ENCODE measurements at places on chromosomes 5 and 9. TPM values are rescaled to one million over a fixed set of nuclear protein-coding genes. Genes with fewer than 3 reads are reported as not detected.

PCDHB4 gene
- total RNA-seq: 0.26 TPM

TAF11L4 gene
- total RNA-seq: not detected

PHF2 gene
- 16.6 TPM for total RNA-seq

HTR1A gene
- total RNA-seq: not detected

LAMC3 gene
- 16.4 TPM for total RNA-seq

BHMT2 gene
- not detected for total RNA-seq

AQP7 gene
- 0.26 TPM for total RNA-seq

SLC31A2 gene
- total RNA-seq: 5.3 TPM

IRGM gene
- 0.18 TPM for total RNA-seq

PCDHGA3 gene
- not detected for total RNA-seq

RPL37 gene
- 916 TPM for total RNA-seq

LCP2 gene
- 0.36 TPM for total RNA-seq

PLAC8L1 gene
- total RNA-seq: 0.49 TPM

COX7C gene
- 536 TPM for total RNA-seq

NME5 gene
- total RNA-seq: 1.7 TPM

TLR4 gene
- total RNA-seq: 0.33 TPM

ARHGEF37 gene
- 3.2 TPM for total RNA-seq

TRIO gene
- total RNA-seq: 349 TPM

PFN3 gene
- not detected for total RNA-seq

BARHL1 gene
- total RNA-seq: not detected

SLC1A3 gene
- 0.13 TPM for total RNA-seq

NEURL1B gene
- 5.3 TPM for total RNA-seq

CHMP5 gene
- 74.5 TPM for total RNA-seq

PAXX gene
- total RNA-seq: 64.0 TPM

LHX6 gene
- total RNA-seq: 0.62 TPM

TPPP gene
- 0.98 TPM for total RNA-seq

IFNA21 gene
- total RNA-seq: not detected

STOML2 gene
- 264 TPM for total RNA-seq

SOWAHA gene
- total RNA-seq: not detected

ANKRD20A1 gene
- total RNA-seq: 1.9 TPM

SPINK7 gene
- not detected for total RNA-seq

NEUROG1 gene
- not detected for total RNA-seq

PLEKHG4B gene
- 8.9 TPM for total RNA-seq

S1PR3 gene
- total RNA-seq: 8.1 TPM

RALGPS1 gene
- 7.2 TPM for total RNA-seq

TNC gene
- total RNA-seq: 5.7 TPM

GFRA3 gene
- 1.5 TPM for total RNA-seq

NMUR2 gene
- not detected for total RNA-seq

WDR38 gene
- total RNA-seq: not detected

RLN2 gene
- not detected for total RNA-seq

FAM221B gene
- total RNA-seq: not detected

ORM2 gene
- total RNA-seq: 0.77 TPM

ZCCHC9 gene
- total RNA-seq: 41.5 TPM

NUTM2F gene
- not detected for total RNA-seq

FBLL1 gene
- 7.5 TPM for total RNA-seq

TXNDC8 gene
- not detected for total RNA-seq

SLC6A7 gene
- not detected for total RNA-seq

PDE6A gene
- 0.33 TPM for total RNA-seq

SPARC gene
- 228 TPM for total RNA-seq

KCNV2 gene
- not detected for total RNA-seq

RAPGEF6 gene
- 25.0 TPM for total RNA-seq

SHLD3 gene
- 3.3 TPM for total RNA-seq

Measured in Panc1 (cell line).